ENCODE measurements at places on chromosomes 11 and 22. TPM values are rescaled to one million over a fixed set of nuclear protein-coding genes. Genes with fewer than 3 reads are reported as not detected.

Gene YPEL4
- 0.97 TPM for total RNA-seq

DNA sequence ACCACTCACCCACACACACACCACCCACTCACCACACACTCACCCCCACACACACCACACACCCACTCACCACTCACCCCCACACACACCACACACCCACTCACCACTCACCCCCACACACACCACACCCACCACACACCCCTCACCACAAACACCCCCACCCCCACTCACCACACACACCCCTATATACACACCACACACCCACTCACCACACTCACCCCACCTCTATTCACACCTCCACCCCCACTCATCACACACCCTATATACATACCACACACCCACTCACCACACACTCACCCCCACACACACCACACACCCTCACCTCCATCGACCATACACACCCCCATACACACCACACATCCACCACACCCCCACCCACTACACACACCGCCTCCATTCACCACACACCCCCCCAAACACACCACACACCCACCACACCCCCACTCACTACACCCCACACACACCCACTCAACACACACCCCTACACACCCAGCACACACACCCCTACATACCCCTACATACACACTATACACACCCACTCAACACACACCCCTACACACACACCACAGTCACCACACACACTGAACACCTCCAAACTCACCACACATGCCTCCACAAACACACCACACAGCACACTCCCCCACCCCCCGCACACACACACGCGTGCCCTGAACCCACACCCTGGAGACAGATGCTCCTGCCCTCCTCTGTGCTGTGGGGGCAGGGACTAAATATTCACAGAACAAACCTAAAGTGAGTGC, 19.0 kb upstream of the TTLL12 start:
- no peaks in the 10 kb centered on the region for H3K27me3 ChIP-seq
- H3K4me1 ChIP-seq, result no peaks in the 10 kb centered on the region
- DNase-seq, result peak; percentile 38

DNA sequence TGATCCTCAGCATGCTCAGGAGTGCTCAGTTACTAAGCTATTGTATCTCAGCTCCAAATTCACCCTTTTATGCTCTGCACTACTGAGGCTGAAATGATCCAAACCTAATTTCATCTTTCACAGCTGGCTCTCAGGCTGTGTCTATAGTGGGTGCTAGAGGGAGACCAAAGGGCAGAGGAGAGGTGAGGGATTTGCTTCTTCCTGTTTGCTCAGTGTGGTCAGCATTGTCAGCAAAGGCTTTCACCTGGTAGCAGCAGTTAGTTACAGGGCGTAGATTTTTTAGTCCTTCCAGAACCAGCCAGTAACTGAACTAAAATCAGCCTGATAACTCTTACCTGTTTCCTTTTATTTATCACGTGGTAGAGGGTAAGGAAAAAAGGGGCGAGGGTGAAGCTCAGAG, 33.2 kb downstream of the XRCC6 start:
- no peak overlapping the region for H3K4me3 ChIP-seq
- no peaks in the 10 kb centered on the region for H3K27me3 ChIP-seq
- peaks cover 16% of the 10 kb centered on the region for H3K36me3 ChIP-seq
- H3K4me1 ChIP-seq, result no peaks in the 10 kb centered on the region
- H3K27ac ChIP-seq, result no peak overlapping the region

Gene OR52A1
- total RNA-seq, result not detected

Gene TRIM29
- 3.6 TPM for total RNA-seq

DNA sequence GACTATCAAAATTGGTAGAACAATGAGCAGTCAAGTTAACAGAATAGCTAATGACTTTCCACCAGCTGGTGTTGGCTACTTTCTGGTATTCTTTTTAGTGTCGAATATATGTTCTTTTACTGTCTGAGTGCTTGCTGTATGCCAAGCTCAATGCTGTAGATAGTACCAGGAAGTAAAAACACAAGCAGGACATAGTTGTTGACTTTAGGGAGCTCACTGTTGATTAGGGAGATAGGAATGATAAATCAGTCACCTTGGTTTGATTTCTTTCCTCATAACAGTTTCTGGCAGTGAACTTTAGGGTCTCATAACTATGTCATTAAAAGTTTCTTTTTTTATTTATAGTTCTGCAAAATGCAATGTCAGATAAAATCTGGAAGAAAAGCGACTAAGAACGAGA, 9.0 kb downstream of the HMGXB4 start:
- H3K27me3 ChIP-seq, result no peaks in the 10 kb centered on the region
